ENCODE measurements at places on chromosomes 12 and 14.

GRCh38 chr12:111181143-111181726 lies 187.7 kb downstream of the PHETA1 start:
- DNase-seq, result peak; percentile 90

DNA sequence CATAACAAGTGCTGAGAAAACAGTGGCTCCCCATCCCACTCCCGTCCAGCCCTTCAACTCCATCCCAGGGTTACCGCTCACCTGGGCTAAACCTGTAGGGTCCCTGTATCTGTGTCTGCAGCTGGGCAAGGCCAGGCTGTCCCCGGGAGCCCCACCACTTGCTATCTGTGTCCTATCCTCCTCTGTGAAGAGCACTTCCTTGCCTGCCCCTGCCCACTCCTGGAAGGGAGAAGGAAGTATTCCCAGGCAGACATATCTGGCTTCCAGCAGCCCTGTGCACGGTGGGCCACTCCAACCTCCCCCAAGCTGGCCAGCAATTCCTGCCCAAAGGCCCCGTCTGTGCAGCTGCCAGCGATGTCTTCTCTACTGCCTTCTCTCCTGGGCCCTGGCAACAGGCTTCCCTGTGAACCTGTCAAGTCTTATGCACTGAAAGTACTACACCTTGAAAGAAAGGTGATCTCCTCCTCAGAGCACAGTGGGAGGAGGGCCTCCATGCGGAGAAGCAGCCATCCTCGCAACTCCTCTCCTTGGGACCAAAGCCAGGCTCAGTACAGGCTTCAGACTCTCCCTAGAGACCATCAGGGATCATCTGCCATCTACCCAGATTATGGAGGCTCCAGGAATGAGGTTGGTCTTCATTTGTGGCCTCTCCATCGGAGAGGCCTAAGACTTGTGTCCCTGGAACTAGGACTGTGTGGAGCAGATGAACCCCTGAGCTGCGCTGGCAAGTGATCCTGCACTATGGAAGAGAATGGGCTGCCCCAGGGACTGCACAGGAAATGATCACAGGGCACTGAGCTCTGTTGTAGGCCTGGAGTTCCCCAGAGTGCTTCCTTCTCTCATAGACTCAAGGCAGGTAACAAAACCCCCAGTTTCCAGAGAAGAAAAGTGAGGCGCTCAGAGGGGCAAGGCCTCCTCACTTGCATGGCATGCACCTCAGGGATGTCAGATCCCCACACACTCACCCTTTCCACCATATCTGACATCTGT lies 663.6 kb downstream of the BCL11B start:
- DNase-seq, result no peak

- DNase-seq, result no peak
Observed at GRCh38 chr12:1844661-1845409, 24.5 kb downstream of the LRTM2 start.

GRCh38 chr14:74645756-74646470 lies 33.9 kb upstream of the LTBP2 start:
- no peak for DNase-seq

DNA sequence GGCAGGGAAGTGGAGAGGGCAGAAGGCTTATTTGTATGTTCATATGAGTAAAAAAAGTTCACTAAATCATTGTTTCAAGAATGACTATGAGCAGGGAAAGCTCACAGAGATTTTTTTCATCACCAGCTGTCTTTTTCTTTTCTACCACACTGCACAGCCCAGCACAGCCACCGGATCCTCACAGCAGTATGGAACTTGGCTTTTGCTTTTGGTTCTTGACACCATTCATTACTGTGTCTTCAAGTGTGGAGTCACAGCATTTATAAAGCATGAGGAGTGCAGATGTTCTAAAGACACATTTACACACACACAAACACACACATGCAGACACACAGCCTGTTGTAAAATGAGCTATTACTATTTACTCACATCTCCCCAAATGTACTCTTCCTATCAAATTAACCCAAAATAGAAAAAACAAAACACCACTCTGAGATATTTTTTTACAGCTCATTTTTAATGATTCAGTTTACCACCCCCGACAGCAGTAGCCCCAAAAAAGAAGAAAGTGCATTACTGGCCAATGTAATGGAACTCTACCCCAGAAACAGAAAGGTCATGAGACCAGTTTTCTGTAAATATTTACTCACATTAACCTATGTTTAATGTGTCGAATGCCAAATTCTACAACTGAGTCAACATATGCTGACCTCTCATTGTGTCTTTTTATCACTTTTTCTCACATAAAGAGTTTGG lies 60.5 kb downstream of the BTG1 start:
- no peak for DNase-seq

- no peak for DNase-seq
Observed at GRCh38 chr14:64605926-64606685, 56.3 kb downstream of the PPP1R36 start.

DNA sequence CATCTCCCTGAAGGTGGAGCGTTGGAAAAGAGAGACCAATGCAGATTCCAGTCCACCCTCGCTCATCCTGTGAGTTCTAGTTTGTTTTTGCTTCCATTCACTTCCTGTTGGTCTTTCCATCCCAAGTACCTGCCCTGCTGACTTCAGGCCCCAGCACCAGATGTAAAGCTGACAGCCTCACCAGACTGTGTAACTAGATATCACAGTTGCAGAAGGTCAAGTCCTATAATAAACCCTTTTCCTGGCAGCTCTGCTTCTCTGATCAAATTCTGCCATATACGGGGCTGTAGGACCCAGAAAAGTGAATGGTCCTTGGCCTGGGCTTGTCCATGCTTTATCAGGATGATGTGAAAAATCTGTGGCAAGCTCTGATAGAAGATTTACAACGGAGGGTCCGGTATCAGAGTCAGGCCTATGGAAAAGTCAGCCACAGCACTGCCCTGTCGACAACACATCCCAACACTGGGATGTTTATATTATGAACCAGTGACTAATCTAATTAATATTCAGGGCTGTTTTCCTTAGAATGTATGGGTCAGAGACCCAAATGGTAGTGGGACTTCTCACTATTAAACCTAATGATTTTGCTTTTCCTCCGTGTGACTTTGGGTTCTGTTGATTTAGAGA lies 42.1 kb downstream of the CCDC175 start:
- no peak for DNase-seq

- no peak for DNase-seq
Observed at GRCh38 chr14:105061428-105062047, 3.7 kb downstream of the GPR132 start.

DNA sequence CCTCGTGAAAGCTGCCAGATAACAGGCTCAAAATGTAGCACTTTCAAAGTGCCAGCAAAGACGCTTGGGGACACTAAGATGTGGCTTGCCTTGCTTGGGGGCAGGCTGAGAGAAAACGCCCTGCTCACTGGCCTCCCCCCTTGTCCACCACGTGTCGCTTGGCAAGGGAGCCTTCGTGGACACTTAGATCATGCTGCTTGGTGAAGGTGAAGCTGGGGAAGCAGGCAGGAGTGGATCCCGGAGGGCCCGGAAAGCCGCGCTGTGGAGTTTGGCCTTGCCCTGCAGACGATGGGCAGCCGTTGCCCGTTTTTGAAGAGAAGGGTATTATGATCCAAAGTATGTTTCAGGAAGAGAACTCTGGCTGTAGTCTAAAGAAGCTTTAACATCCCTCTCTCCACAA lies 53.4 kb upstream of the BDKRB2 start:
- DNase-seq, result no peak

DNA sequence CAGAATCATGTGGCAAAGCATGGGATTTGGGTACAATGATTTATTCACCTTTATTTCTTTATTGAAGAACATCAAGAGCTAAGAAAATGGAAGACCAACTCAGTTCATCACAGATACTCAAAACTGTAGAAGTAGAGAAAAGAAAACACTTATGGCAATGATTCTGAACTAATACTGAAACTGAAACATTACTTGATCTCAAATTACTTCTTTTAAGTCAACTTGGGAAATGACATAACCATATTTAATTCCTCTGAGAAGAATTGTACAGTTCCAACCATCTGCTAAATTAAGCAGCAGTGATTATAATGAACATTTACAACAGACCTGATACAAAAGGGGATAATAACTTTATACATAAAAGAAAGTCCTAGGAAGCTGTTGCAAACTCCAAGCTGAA lies 466.5 kb downstream of the TMTC2 start:
- no peak for DNase-seq

DNA sequence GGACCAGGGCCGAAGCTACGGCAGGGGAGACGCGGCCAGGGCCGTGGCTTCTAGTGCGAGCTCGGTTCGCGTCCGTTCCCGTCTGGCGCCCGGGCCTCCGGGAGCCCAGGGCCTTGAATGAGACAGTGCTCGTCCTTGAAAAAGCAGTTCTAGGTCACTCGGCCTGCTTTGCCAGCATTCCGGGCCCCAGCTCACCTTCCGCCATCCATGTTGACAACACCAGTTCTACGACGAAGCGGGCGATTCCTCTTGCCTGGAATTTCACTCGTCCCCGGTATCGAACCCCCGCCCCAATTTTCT lies 4.5 kb downstream of the OR10AD1 start:
- DNase-seq, result no peak

DNA sequence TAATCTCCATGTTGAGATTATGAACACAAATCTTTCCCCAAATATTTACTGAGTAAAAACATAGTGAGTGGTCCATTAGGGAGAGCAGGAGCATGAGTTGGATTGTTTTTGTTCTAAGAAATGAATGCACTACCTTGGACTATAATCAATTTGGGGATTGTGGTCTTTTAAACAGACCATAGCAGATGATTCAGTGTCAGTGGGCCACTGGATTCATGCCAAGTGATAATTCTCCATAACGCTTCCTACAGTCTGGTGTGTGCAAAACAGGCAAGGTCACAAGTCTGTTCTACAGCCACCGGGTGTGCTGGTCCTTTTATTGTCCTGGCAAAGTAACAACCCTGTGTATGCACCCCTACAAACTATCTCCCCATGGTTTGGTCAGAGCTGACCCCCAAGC lies 266.3 kb downstream of the APAF1 start:
- DNase-seq, result no peak

DNA sequence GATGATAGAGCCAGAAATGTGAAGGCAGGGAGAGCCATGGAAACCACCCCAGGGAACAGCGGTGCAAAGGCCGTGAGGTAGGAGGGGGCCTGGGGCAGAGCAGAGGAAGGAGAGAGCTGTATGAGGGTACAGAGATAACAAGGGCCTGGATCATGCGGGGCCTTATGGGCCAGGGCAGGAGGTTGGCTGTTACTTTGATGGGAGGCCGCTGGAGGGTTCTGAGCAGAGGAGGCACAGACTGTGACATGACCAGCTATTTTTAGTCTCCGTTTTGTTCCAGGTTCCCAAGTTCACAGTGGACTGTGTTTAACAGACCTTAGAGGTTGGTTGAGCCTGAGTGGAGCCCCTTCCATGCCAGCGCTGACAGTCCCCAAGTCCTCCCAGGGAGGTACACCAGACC lies 118.6 kb downstream of the GCH1 start:
- no peak for DNase-seq

GRCh38 chr14:89207925-89208328 lies 209.1 kb downstream of the FOXN3 start:
- no peak for DNase-seq

GRCh38 chr12:94254270-94254669 lies 105.9 kb downstream of the PLXNC1 start:
- no peak for DNase-seq

DNA sequence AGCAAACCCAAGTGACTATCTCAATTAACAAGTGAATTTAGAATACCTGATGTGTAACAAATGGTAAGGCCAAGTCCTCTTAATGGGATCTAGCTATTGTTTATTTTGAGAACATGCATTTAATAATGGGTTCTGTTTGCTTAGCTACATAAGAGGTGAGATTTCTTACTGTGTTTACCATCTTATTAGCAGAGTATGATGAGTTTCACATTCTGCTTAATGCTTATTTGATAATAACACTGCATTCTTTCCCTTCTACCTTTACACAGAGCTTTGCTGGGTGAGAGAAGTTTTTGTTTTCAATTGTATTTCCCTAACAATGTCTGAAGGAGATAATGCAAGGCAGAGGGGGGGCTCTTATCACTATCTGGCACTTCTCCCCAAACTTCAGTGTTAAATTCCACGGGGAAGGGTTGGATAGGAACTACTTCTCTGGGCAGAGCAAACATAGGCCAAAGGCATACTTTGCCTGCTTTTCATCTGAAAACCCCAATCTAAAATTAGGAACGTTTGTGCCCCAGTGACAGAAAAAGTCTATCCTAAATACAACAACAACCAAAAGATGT lies 129.0 kb upstream of the ATXN7L3B start:
- no peak for DNase-seq

GRCh38 chr12:29147731-29148595 lies 1.1 kb upstream of the FAR2 start:
- no peak for DNase-seq

- no peak for DNase-seq
Observed at GRCh38 chr14:39293629-39294028, 59.9 kb downstream of the MIA2 start.

- peak; percentile 8 for DNase-seq
Observed at GRCh38 chr12:8780389-8780788, 42.0 kb upstream of the A2ML1 start.

DNA sequence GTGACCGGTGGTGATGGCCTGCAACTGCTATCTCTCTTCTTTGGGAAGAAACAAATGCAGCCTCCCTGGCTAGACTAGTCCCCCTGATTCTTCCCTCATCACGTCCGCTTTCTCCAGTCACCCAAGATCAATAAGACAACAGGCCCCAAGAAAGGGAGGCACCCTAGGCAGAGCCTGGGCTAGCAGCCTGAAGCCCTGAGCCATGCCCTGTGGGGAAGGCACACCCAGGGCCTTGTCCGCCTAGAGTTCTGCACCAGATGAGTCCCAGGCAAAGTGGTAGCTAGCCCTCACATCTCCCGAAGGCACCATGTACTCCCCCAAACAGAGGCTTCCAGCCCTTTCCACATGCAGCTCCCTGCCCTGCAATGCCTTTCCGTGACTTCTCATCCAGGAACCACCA lies 35.1 kb downstream of the CAMKK2 start:
- no peak for DNase-seq

GRCh38 chr14:30706704-30707103 lies 84.6 kb downstream of the SCFD1 start:
- DNase-seq, result no peak

DNA sequence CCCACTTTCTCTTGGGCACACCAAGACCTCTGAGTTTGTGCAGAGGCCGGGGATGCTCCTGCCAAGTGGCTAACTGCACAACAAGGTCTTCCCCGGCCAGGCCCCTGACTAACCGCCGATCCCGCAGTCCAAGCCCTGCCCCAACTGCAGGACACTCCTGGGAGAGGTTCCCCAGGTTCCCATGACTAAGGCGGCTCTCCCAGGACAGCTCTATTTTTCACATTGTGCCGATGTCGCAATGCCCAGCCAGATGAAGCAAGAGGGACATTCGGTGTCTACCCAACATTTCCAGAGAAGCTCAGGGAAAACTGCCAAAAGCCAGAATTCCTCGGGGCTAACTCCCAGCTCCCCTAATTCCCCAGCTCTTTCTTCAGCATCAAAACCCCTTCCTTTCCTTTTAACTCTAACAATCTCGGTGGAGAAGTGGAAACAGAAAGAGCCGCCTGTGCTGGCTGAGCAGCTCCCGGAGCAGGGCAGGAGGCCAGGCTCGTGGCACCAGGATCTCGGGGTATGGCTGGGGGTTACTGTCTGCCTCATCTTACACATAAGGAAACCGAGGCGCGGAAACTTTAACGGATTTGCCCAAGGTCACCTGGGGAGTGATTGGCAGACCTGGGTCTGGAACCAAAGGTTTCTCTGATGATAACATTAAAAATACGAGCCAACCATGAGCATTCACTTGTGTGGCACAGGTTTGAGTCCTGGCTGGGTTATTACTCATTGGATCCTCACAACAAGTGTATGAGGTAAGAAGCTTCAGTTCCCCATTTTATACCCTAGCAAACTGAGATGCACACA lies 318.2 kb downstream of the BCL11B start:
- no peak for DNase-seq
